Femur (tissue), 1 donor: ENCODE measurements at places on chromosomes 3 and 15.

GRCh38 chr15:39925112-39925842 is 5.2 kb upstream of the GPR176 start:
- no peak for DNase-seq

DNA sequence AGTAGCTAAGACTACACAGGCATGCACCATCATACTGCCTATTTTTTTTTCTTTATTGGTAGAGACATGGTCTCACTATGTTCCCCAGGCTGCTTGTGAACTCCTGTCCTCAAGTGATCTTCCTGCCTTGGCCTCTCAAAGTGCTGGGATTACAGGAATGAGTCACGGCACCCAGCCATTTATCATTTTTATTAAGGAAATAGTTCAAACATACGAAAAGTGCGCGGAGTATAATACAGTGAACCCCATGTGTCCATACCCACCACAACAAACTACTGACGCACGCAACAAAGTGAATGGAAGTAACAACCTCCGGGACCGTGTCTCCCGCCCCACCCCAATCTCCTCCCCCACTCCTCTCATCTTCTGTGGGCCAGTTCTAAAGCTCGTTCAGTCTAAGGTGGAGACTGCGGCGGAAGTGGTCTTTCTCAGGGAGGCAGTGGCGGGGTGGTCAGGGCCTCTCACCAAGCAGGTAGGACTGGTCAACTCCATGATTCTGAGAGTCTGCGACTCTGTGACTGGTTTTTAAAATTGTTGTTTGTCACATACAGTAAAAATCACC is 42.1 kb downstream of the DNAJB8 start:
- no peak for DNase-seq

DNA sequence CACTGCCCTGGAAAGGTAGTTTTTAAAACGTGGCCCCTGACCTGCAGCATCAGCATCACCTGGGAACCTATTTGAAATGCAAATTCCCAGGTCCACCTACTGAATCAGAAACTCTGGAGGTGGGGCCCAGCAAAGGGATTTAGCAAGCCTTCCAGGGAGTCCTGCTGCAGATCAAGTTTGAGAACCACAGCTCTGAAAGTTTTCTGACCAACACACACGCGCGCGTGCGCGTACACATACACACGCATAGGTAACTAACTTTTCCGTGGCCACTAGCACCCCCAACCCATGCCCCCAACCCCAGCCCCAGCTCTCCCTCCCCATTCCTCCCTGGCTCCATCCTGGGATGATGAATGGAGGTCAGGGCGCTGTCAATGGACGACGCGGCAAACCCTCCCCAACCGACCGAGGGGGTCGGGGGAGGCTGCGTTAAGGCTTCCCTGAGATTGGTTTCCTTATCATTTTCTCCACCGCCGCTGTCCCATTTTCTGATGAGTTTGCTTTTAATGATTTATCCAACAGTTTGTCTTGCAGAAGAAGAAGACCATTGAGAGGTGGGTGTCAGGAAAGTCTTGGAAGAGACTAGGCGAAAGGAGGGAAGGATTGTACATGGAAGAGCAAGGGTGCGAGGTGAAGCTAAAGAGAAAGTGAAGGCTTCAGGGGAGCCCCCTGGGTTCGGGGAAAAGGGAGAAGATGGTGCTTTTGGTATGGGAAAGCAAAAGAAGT is 590 bp upstream of the BOC start:
- peak; percentile 58 for DNase-seq

DNA sequence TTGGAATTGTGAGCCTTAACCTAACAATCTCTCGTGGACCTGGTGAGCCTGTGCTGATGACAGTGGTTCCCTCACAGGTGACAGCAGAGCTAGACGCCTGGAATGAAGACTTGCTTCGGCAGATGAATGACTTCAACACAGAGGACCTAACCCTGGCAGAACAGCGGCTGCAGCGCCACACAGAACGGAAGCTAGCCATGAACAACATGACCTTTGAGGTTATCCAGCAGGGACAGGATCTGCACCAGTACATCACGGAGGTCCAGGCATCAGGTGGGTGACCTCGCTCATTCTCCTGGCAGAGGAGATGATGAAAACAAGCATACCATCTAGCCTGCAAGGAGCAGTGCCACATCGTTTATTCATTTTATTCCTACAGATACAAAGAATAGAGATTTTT is 316.9 kb upstream of the UMPS start:
- no peak for DNase-seq

DNA sequence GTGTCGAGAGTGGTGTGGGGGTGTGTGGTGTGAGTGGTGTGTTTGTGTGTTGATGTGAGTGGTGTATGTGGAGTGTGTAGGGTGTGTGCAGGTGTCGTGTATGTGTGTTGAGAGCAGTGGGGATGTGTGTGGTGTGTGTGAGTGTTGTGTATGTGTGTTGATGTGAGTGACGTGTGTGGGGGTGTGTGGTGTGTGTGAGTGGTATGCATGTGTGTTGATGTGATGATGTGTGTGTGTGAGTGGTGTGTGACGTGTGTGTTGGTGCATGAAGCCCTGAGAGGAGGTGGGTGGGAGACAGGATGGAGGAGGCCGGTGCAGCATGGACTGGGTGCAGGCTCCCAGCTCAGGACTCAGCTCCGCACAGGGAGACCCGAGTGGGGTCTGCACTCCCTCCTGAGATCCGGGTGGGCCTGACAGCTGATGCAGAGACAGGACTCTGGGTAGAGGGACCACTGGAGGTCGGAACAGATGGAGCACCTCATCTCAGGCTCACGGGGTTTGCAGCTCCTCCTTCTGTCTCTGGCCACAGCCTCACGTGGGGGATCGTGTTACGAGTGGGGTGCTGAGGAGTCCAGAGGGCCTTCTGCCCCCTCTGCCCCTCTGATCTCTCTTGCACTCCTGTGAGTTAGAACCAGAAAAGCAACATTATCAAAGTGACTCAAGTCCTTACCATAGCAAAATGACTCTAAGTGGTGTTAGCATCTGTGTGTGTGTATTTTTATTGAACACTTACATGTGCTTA is 41.3 kb downstream of the ARNT2 start:
- DNase-seq = no peak

DNA sequence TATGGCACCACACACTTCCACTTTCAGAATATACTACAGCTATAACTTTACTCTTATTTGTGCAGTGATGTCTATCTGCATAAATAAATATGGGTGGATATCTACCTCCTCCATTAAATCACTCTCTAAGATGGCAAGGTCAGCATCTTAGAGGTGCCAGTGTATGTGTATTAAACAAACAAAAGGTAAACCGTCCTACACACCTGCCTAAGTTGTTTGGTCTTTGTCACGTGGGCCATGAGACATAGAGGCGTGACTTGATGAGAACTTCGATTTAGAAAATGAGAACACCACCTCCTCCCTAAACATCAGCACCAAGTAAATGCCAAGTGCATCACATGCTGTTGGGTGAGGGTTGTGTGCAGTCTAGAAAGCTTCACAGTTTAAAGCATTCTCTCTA is 310.6 kb downstream of the GRM7 start:
- DNase-seq = no peak

GRCh38 chr15:47505712-47506328 is 211.5 kb upstream of the SEMA6D start:
- no peak for DNase-seq

DNA sequence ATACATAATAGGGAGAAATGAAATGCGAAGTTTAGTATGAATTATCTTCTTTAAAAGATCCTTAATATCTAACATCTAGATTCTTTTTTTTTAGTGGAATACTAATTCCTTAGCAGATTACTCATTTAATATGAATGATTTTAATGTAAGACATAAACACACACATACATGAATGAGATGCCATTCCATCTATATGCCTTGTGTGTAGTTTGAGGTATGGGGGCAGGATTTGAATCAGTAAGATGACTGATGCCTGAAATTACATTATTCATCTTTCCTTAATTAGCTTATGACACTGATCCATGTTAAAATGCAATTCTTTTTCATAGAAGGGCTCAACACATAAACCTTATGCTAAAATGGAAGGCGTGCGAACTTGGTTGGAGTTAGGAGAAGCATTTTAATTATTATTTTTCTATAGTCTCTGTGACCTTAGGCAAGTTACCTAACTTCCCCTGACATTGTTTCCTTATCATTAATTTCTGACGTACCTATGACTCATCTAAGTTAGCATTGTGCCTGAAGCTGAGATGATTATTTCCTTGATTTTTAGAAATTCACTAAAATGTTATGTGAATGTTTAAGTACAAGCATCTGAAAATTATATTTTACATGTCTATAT is 10.8 kb upstream of the BNIP2 start:
- no peak for DNase-seq

GRCh38 chr15:81106560-81106959 is 27.5 kb upstream of the CFAP161 start:
- peak; percentile 69 for DNase-seq

DNA sequence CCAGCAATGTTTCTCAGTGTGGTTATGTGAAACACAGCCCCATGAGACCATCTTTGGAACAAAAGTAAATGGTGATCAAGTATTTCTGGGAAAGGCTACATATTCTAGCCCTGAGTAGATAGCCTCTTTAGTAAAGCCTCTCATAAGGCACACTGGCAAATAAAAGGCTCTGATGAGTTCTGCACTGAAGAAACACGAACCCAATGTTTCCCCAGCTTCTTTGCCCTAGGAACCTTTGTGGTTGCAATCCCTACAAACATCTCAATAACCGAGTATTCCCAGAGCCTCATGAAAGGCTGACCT is 41.8 kb downstream of the RAB6B start:
- no peak for DNase-seq

DNA sequence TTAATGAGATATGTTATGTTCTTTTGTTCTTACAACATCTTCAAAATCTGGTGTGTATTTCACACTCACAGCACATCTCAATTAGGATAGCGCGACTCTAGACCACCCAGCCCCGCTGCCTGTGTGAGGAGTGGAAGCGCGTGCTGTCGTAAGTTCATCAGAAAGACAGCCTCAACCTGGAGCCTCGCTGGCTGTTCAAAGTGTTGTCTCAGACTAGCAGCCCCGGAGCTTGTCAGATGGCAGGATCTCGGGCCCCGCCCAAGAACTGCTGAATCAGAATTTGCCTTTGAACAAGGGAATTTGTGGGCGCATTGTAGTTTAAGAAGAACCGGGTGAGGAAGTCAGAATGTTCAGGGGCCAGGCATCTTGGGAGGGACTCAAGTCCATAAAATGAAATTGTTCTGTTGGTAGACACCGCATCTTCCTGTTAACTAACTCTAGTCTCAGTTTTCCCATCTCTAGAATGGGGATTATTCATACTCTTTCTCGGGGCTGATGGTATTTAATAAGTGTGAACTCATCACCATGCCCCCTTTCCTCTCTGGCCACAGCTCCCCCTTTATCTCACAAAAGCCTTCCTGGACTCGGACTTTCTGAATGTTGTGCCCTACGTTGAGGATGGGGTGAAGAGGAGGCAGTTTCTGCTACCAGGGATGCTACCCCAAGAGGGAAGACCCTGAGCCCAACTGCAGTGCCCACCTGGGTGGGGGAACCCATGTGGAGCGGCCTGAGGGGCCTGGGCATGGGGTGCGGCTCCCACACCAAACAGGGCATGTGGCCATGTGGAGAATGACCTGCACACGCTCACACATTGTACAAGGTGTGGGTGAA is 40.4 kb downstream of the BHLHE40 start:
- no peak for DNase-seq

- no peak for DNase-seq
These were observed 699.8 kb downstream of the NR2F2 start for GRCh38 chr15:97030251-97030650.

GRCh38 chr3:138118612-138119422 is 3.4 kb upstream of the DZIP1L start:
- DNase-seq = peak; percentile 77

- no peak for DNase-seq
These were observed 148.9 kb upstream of the GBE1 start for GRCh38 chr3:81910244-81910852.

- DNase-seq = no peak
These were observed 29.3 kb downstream of the KNL1 start for GRCh38 chr15:40623361-40623760.

DNA sequence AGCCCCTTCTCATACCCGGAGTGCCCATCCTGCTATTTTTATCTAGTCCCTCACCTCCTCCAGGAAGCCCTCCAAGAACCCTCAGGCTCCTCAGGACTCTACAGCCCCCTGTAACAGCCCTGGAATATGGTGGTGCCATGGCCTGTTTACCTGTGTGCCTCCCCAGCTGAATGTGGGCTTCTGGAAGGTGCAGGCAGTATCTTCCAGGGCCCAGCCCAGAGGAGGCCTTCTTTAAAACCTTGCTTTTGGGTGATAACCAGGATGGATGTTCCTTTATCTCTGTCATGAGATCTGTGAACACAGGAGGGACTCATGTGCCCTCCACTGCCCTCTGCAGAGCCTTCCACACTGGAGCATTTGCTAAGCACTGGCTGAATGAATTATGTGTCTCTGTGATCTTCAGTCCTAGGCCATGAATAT is 36.7 kb upstream of the MRPS22 start:
- DNase-seq = no peak

GRCh38 chr3:122353215-122353614 is 28.2 kb downstream of the CSTA start:
- peak; percentile 36 for DNase-seq

GRCh38 chr15:80875568-80876347 is 96.6 kb downstream of the CEMIP start:
- DNase-seq = peak; percentile 87

- DNase-seq = no peak
These were observed 17.5 kb downstream of the SLCO3A1 start for GRCh38 chr15:91870876-91871537.

GRCh38 chr15:44719293-44719999 is 8.1 kb downstream of the B2M start:
- no peak for DNase-seq

DNA sequence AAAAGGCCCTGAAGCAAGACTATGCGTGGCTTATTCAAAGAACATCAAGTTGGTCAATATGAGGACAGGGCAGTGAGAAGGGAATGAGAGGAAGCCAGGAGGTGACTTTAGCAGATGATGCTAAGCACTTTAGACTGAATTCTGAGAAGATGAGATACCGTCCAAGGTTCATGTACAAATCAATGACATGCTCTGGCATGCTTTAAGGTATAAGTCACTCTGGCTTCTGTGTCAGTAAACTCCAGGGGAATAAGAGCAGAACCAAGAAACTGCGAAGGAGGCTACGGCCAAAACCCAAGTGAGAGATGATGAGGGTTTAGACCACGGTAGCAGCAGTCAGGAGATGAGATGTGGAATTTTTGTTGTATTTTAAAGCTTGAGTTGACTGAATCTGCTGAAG is 8.9 kb upstream of the CCDC50 start:
- DNase-seq = no peak

GRCh38 chr3:38459499-38460048 is 5.9 kb downstream of the ACVR2B start:
- no peak for DNase-seq
